Effector memory CD8-positive, alpha-beta T cell (primary cell): ENCODE measurements at places on chromosomes 16 and 17.

GRCh38 chr16:84717484-84717883, 17.7 kb downstream of the USP10 start:
- no peak for DNase-seq

- DNase-seq = no peak
Observed at GRCh38 chr16:69703638-69704037, 22.7 kb downstream of the NQO1 start.

GRCh38 chr17:4947010-4947410, 1.3 kb downstream of the PFN1 start:
- peak; percentile 11 for DNase-seq

- no peak for DNase-seq
Observed at GRCh38 chr17:83081684-83082201, 2.3 kb downstream of the METRNL start.

DNA sequence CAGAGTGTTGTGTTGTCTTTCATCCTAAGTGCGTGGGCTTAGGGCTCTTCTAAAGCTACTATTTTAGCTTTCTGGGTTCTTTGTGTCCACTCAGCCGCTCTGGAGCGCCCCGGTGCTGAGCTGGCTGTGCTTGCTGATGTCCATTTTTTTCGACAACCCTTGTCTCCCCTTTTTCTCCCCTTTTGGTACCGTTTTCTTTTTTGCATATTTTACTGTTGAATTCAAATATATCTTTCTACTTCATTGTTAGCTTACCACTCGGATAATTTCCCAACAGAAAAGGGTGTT, 1.2 kb downstream of the SRRM2 start:
- DNase-seq = no peak

- no peak for DNase-seq
Observed at GRCh38 chr17:48391444-48391843, 38.6 kb downstream of the SKAP1 start.

- no peak for DNase-seq
Observed at GRCh38 chr17:79201119-79201518, 126.5 kb downstream of the ENGASE start.

GRCh38 chr16:20884240-20884556, 16.0 kb downstream of the DCUN1D3 start:
- no peak for DNase-seq

GRCh38 chr16:23014592-23014991, 134.7 kb downstream of the USP31 start:
- no peak for DNase-seq

GRCh38 chr17:58189436-58190146, 2.9 kb upstream of the EPX start:
- no peak for DNase-seq

GRCh38 chr17:70132505-70132904, 36.8 kb upstream of the KCNJ2 start:
- no peak for DNase-seq

DNA sequence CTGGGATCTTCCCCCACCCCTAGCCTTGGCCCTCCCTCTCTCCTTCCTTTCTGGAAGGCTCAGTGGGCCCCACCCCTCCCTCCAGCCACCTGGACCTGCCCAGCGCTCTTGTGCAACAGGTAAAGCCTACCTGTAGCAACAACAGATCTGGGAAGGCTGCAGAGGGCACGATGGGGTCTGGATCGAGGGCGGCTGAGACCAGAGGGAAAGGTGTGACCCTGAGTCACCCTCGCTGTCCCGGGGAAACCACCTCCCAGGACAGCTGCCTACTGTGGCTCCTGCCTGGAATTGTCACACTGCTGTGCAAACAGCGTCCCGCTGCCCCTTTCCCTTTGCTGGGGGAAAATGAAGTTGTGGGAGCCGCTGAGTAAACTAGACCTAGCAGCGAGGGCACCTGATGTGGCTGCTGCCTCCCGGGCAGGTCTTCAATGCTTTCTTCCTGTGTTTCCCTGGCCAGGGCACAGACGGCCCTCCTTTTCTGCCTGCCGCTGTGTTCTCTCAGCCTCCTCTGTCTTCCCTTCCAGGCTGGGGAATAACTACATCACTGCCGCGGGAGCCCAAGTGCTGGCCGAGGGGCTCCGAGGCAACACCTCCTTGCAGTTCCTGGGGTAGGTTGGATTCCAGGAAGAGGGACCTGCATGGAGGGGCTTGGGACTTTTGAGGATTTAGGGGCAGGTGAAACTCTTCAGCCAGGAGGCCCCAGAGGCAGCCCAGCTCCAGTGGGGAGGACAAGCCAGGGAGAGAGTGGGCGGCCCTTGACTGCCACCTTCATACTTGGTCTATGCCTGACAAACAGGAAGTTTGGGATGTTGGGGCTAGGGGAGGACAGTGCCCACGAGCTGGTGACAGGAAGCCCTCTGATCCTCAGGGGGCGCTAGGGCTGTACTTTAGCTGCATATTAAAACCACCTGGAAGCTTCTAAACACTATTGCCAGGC, 22.2 kb upstream of the CYLD start:
- DNase-seq = no peak

GRCh38 chr16:61270726-61271125, 765.5 kb downstream of the CDH8 start:
- no peak for DNase-seq

DNA sequence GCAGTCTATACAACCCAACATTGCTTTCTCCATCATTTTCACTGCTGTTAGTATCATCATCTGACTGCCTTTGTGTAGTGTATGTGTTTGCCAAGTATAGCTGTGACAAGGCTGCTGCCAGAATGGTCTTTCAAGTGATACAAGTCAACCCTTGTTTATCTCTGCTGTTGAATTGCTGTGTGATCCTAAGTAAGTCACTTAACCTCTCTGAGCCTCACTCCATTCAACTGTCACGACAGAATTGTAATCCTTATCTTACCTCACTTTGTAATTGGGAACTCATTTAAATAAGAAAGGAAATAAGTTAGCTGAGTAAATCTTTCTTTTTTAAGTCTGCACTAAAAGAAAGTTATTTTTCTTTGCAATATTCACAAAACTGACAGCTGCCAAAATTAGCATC, 340.6 kb downstream of the CA10 start:
- no peak for DNase-seq

DNA sequence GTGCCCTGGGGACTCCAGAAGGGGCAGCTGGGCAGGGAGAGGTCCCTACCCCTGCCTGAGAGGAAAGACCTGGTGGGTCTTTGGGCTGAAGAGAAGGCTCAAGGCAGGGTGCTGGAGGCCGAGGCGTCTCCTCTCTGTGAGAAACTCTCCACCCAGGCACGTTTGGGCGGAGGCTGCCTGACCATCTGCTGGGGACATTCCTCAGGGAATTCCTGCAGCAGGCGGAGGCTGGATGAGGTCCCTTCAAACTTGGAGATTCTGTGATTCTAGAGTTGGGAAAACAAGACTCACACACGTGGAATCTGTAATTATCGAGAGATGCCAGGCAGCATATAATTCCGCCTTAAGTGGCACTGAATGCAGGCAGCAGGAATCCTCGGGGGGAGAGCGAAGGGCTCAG, 21.1 kb upstream of the PHF12 start:
- DNase-seq = no peak

DNA sequence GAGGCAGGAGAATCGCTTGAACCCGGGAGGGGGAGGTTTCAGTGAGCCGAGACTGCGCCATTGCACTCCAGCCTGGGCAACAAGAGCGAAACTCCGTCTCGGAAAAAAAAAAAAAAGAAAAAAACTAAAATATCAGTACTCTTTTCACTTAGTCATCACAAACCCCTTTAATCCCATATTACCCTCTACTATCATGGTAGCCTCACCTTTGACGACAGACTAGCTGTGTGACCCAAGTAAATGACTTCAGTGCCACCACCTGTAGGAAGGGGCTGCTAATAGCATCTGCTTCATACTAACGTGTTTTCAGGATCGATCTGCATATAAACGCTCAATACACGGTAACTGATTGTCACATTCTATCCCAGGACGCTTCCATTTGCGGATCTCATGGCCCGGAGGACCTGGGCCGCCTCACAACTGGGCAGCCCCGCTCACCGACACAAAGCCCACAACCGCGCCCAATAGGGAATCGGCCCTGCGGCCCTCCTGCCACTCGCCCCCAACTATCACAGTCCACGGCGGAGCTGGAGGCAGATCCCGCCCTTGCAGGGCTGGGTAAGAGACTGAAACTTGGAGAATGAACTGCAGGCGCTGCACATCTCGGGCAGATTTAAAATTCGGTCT, 1.1 kb upstream of the ZNF263 start:
- DNase-seq = no peak

GRCh38 chr16:19677402-19677801, 40.6 kb downstream of the KNOP1 start:
- no peak for DNase-seq

DNA sequence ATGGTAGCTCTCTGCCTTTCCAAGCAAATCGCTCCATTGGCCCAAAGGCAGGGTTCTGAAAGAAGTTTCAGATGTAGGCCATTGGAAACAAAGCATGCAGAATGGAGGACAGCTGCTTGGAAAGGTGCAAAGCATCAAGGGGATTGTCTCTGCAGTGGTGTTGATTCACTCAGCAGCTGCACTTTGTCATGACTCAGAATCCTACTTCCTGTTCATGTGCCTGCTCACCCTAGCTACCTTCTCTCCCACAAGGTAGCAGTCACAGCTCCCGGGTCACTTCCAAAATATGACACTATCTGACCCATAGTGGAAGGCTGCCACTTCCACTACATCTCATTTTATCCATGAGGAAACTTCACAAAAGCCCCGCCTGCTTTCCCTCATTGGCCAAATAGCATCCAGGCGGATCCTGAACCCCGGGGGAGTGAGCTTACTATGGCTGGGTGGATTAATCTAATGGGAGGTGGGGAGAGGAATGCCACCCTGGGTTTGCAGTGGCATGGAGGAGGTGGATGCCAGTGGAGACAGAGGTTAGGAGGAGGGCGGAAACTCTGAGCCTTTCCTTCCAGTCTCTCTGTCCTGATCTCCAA, 74.7 kb upstream of the NKD1 start:
- DNase-seq = no peak

- no peak for DNase-seq
Observed at GRCh38 chr17:59485946-59486345, 79.5 kb upstream of the DHX40 start.

- DNase-seq = no peak
Observed at GRCh38 chr16:23667355-23667659, 11.4 kb upstream of the PLK1 start.

DNA sequence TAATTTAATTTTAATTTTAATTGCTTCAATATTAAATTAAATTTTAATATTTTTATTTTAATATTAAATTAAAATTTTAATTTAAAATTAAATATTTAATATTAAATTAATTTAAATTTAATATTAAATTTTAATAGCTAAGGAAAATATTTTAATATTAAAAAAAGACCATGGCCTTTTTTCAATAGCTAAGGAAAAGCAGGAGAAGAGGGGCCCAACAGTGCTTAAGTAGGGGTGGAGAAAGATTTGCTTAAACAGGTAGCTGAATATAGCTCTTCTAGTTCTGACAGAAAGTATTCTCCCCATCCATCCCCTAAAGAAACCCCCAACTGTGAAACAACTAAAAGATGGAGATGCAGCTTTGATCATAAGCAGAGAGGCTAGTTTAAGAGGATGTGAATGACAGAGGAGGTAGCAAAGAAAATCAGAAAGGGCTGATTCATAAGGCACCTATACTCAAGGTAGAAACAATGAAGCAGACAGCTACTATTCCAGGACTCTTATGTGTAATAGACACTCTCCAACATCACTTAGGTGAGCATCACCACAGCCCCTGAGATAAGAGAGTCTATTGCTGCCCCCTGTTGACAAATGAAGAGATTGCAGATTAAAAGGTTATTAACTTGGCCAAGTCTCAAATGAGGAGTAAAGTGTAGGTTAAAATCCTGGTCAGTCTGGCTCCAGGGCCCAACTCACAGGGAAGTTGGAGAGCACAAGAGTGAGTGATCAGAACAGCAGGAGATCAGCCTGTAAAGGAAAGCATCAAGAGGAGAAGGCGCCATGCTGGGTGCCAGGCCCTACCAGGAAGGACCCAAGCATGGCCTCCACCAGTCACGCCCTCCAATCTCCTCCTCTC, 7.8 kb upstream of the RNASEK start:
- peak; percentile 61 for DNase-seq

DNA sequence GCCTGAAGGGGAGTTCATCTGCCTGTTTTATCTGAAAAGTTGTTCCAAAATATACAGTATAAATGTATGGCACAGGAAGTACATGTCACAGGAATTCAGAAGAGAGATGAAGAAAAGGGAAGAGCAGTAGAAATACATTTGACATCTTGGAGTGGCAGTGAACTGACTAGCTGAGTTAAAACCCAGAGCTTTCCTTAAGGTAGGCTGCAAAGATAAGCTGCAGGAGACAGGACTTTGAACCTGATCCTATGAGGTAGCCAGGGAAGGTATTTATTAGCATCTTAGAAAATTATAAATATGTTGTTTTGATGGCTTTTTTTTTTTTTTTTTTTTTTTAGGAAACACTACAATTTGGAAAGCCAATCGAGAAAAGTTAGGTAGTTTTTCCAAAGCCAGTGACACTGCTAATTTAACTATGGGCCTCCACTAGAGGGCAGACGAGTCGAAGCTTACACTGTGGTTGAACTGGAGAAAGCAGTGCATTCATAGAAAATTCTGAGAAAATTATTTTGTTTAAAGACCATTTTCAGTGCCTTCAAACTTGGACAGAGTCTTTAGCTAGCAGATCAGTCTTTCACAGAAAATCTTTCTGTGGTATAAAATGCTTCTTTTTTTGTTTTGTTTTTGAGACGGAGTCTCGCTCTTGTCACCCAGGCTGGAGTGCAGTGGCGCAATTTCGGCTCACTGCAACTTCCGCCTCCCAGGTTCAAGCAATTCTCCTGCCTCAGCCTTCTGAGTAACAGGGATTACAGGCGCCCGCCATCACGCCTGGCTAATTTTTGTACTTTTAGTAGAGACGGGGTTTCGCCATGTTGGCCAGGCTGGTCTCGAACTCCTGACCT, 122.3 kb downstream of the SSH2 start:
- peak; percentile 63 for DNase-seq

GRCh38 chr16:4612977-4613635, 1.6 kb downstream of the UBALD1 start:
- DNase-seq = no peak

- peak; percentile 52 for DNase-seq
Observed at GRCh38 chr17:40608061-40608581, 39.5 kb downstream of the SMARCE1 start.

DNA sequence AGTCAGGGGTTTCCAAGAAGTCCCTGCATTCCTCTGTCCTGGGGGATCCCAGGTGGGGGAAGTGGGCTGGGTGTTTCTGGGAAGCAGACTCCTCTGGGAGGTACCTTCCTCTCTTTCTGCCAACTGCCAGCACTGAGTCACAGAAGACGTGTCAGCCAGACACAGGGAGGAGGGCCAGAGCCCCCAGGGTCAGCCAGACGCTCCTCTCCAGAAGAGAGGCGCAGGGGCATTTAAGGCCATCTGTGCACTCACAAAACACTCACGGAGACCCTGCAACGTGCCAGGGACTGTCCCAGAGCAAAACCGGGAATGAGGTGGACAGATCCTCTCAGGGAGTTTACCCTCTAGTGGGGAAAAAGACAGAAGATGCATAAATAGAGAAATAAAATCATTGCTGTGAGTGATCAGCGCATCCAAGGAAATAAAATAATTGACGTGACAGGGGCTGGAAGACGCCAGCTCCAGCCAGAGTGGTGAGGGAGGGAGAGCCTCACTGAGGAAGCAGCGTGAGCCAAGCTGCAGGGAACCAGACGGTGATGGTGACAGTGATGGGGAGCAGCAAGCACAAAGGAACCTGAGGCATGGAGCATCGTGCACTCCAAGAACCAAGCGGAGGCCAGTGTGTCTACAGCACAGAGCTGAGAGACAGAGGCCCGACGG, 105.4 kb downstream of the ZNF423 start:
- no peak for DNase-seq
